ENCODE measurements at places on chromosomes 4 and X. TPM values are rescaled to one million over a fixed set of nuclear protein-coding genes. Genes with fewer than 3 reads are reported as not detected.

DNA sequence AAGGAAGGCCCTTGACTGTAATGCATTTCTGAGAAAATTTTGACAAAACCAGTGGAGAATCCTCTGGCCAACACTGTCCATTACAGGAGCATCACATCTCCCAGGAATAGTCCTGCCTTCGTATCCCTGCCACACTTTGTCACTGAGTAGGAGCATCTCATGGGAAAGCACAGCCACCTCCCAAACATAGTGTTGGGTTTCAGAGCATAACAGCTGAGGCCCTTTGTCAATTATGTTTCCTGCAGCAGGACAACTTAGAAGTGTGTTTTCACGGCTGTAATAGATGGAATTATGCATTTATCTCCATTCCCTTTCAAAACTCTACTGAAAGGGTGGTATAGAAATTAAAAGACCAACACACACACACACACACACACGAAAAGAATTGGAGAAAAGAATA, 91.1 kb upstream of the SMAD1 start:
- DNase-seq = no peak

GRCh38 chrX:127888767-127889166, 163.4 kb downstream of the ACTRT1 start:
- no peak for DNase-seq

GRCh38 chr4:108035691-108036090, 46.0 kb downstream of the HADH start:
- no peak for DNase-seq

- DNase-seq = no peak
These were observed 130.9 kb downstream of the CBR4 start for GRCh38 chr4:168879188-168879587.

DNA sequence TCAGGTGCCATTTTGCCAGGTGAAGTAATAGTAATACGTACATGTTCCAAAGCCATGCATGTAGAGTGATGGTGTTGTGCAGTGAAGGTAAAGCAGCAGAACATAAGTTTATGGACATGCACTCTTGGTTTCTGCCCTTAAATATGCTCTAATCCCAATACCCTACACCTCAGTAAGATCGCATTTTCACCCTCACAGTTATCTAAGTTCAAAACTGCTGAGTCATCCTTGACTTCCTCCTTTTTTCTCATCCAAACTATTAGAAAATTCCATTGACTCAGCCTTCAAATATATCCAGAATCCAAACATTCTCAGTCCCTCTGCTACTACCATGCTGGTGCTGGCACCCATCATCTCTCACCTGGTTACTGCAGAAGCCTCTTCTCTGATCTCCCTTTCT, 652.9 kb upstream of the IGFBP7 start:
- no peak for DNase-seq

DNA sequence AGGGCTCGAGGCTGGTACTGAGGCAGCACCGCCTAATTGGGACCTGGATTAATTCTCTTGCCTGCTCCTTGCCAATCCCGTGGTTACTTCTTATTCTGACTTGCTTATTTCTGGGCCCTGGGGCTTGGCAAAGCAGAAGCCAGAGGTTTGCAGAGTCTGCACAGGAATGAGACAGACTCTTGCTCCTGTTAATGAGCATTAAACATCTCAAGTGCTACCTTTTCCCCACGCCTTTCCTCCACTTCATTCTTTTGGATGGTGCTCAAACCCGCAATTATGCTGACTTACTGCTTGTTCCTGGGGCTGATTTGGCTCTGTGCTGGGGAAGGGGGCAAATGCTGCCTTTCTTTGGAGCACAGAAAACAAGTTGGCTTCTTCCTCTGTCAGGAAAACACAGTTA, 16.5 kb upstream of the STOX2 start:
- no peak for DNase-seq

DNA sequence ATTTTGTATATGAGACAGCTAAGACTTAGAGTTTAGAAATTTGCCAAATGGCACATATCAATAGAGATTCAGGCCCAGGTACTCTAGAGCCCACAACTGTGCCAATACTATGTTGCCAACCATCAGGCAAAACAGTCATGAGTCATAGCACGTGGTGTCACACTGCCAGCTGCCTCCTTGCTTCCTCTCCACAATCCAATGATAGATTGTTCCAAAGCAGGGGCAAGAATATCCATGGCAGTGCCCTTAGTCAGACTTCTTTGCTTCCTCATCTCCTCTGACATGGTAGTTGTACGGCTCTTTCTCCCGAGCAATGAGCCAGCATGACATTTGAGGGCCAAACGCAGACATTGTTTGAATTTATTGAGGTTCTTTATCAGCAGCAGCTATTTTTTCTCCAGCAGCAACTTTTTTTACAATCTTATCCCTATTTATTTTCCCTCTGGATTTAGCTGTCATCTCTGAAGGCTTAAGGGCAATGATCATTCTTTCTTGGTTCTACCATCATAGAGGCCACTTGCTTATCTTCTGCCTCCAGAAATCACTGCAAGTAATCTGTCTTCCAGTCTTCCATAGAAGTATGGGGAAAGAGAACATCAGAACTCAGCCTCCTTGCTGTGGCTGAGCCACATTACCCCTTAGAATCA, 169.7 kb downstream of the COL4A6 start:
- no peak for DNase-seq

Gene KLHL8
- 36.8 TPM for total RNA-seq

GRCh38 chrX:42107495-42108488, 184.4 kb upstream of the CASK start:
- DNase-seq = no peak

Gene SPANXN3
- total RNA-seq = not detected

Gene OTUD6A
- total RNA-seq = not detected

DNA sequence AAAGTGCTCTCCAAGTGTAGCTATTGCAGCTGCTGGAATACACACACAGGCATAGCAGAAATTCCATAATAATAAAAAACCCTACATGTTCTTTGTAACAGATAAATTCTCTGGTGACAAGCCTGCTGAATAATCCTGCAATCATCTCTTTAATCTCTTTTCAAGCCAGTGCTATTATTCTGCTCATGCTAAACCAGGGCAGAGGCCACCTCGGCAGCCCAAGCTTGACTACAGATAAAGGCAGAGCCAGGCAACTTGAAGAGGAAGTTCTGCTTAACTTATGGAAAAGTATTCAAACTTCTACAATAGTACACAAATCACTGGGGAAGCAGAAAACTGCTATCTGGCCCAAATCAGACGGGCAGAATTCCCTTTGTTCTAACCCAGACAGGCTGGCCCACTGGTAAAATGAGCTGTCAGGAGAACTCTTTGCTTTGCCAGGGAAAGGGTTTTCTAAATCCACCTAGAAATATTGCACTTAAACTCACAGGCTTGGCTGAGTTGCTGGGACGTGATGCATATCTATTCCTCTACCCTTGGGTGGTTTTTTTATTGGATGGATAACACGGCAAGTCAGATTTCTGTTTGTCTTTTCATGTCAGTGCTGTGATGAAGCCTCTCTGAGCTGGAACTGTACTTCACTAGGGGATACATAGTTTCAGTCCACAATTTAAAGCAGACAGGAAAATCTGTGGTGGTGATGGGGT, 70.5 kb downstream of the GATB start:
- no peak for DNase-seq

DNA sequence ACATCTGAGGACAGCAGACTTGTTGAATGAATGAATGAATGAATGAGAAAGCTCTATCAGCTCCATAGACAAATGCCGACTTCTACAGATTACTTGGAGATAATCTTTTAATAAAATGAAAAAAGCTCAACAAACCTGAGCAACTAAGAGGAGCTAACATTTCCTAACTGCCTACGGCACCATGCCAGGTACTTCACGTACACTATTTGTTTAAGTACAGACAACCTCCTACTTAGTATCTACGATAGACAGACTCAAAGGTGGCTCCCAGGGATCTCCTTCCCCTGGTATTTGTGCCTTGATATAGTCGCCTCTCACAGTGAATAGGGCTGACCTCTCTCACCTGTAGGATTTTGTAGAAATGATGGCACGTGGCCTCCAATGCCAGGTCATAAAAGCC, 412.2 kb upstream of the FAT1 start:
- no peak for DNase-seq

DNA sequence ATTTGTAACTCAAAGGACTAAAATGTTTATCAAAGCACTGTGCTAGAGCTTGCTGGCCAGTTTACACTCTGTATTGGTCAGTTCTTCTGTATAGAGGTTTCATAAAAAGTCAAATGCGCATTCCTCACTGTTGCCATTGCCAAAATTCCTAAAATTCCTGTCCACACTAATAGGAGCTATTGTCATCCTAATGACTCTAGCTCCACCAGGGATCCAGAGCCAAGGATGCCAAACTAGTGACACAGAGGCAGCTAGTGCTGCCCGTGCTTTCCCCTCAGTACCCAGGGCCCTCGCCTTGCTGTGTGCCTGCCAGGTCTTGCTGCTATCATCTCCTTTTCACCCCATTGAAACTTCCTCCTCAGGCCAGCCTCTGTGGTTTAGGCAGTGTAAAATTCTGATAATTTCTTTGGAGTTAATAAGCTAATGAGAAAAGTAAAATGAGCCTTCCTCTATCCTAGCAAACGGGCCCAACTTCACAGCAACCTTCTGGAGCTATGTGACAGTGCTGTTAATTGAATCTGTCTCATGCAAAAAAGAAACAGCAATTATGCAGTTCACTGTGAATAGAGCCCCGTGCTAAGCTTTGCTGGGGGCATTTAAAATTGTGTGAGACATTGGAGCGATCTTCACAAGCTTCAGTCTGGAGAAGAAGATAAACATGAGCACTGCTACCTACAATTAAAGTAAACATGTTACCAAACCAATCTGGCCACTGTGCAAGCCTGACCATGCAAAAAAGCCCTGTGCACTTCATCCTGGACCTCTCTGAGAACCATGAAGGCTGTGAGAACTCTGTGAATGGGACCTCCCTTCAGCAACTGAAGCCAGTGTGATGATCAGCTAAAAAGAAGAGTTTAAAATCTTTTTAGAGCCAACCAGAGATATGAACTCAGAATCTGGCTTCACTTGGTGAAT, 43.1 kb upstream of the FGF2 start:
- DNase-seq = peak; percentile 56
